Activated naive CD4-positive, alpha-beta T cell treated with anti-CD3 and anti-CD28 coated beads for 36 hours (primary cell): ENCODE measurements at places on chromosomes 2 and 18. TPM values are rescaled to one million over a fixed set of nuclear protein-coding genes. Genes with fewer than 3 reads are reported as not detected.

The TUBA4B gene
- not detected for total RNA-seq

- H3K4me1 ChIP-seq = no peaks in the 10 kb centered on the region
- H3K27ac ChIP-seq = no peak overlapping the region
- H3K4me3 ChIP-seq = no peak overlapping the region
- no peaks in the 10 kb centered on the region for H3K36me3 ChIP-seq
- DNase-seq = no peak
Observed at GRCh38 chr2:13917958-13918357, 714.6 kb upstream of the LRATD1 start.

The ADRA2B gene
- total RNA-seq = 0.52 TPM

The YPEL5 gene
- total RNA-seq = 33.3 TPM

The CHRNA1 gene
- total RNA-seq = not detected

The RBM43 gene
- 3.8 TPM for total RNA-seq

DNA sequence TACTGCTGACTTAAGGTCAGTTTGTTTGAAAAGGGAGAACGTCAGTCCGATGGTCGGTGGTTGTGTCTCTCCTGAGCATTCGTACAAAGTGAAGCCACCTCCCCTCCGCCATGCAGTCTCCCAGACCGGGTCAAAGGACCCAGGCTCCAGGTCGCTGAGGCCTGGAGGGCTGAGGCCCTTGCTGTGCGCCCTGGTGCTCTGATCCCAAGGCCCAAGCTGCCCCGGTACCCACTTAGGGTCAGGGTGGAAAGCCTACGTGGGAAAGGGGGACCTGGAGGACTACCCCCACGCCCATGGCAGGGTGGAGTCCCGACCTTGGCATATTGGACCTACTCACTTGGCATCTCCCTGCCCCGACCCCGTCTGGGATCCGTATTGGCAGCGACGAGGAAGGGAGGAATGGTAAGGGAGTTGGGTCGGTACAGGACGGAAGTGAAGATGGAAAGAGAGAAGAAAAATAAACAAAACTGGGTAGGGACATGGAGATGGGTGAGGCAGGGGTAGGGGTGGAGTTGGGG, 8.0 kb upstream of the SIX3 start:
- H3K27me3 ChIP-seq = peaks cover 80% of the 10 kb centered on the region
- H3K27ac ChIP-seq = no peak overlapping the region

DNA sequence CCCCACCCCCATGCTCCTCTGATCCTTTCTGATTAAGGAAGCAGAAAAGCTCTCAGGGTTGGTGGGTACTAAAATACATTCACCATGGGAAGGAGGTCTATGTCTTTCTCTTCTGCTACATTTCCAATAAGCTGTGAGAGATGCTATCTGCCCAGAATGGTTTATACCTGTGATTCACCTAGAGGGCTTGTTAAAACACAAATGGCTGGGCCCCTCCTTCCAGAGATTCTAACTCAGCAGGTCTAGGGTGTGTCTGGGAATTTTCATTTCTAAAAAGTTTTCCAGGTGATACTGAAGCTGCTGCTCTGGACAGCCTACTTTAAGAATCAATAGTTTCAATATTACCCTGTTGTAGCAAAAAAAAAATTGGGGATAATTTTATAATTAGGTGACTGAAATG, 772.2 kb upstream of the ZEB2 start:
- no peak overlapping the region for H3K4me3 ChIP-seq
- no peak overlapping the region for H3K27ac ChIP-seq
- no peak for DNase-seq
